ENCODE measurements at places on chromosomes 5 and 9.

- DNase-seq = no peak
These were observed 522.6 kb upstream of the COX7C start for GRCh38 chr5:86095092-86095491.

DNA sequence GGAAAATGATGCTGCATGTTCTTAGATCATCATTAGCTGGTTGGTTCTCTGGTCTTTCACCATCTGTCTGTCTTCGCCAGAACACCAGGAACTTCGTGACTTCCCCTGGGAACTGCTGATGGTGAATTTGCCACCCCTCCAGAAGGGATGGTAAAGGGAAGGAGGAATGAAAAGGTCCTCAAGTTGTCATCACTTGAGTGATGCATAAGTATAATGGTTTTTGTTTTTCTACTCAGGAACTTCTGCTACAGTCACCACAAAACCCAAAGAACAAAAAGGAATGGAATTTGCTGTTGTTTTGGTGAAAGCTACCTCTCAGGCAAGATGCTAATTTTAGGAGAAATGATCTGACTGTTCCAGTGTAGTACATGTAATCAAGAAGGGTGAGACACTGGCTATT, 328.4 kb downstream of the ARHGEF28 start:
- no peak for DNase-seq

DNA sequence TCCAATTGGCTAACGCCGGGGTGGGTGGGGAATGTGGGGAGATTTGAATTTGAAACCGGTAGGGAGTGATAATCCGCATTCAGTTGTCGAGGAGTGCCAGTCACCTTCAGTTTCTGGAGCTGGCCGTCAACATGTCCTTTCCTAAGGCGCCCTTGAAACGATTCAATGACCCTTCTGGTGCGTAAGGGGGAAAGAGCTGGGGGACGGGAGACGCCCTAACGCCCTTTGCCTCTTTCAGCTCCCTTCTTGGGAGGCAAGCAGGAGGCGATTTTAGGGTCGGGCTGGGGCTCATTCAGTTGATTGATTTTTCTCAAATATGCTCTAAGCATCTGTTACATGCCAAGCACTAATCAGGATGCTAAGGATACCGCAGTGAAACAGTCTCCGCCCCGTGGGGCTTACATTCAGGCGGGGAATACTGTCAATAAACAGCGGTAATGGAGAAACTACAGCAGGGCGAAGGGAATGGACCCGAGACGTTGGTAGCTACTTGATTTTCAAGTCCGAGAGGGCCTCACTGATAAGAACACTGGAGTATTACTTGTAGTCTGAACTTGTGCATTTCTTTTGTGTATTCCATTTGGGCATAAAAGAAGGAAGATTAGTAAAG, at the start of gene HMMR:
TSS of gene HMMR (plus strand) at position 71 of the 610 bp plus-strand sequence. CDS start at position 132, 61 bp downstream.
- DNase-seq = no peak

DNA sequence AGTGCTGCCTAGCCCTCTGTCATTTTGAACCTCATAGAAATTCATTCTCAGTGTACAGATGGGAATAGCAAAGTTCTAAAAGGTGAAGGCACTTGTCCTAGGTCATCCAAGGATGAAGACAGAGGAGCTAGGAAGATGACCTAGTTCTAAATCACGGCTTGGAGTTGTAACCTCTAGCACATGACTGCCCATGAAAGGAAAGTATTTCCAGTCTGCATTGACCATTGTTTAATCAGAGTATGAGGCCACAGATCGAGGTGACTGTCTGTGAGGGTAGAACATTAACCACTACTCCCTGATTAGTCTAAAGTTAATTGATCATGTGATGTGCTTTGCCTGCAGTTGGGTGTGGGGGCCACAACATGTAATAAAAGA, 674 bp upstream of the TNFSF15 start:
- no peak for DNase-seq

GRCh38 chr5:111028865-111029264, 42.6 kb upstream of the TSLP start:
- DNase-seq = no peak

All from CD4-positive, alpha-beta T cell (primary cell).